ENCODE measurements at places on chromosomes 1 and 21.

DNA sequence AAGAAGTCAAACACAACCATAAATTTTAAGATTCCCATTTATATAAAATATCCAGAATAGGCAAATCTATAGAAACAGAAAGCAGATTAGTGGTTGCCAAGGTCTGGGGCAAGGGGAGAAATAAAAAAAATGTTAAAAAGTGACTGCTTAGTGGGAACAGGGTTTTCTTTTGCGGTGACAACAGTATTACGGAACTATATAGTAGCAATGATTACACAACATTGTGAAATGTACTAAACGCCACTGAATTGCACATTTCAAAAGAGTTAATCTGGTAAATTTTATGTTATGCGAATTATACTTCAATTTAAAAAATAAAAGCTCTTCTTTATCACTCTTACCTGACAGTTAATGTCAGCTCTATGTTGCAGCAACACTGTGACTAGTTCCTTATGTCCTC lies 105.2 kb downstream of the ACBD6 start:
- no peak for DNase-seq

DNA sequence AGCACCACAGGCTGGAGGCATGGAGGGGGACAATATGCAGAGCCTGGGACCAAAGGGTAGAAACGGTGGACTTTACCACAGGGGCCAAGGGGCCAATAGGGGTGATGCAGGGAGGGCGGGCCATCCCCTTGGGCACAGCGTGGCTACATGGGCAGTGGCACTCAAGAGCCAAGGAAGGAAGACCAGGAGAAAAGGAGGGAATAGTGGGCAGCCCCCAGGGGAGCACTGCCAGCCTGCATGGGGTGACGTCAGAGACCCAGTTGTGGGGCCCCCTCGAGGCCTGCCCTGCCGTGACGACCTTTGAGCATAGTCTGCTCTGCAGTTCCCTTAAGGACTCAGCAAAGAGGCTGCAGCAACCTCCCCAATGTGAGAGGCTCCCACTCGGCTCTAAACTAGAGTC lies 95.5 kb upstream of the TMPRSS2 start:
- DNase-seq: no peak

GRCh38 chr1:58456470-58456869 lies 90.1 kb downstream of the OMA1 start:
- no peak for DNase-seq

GRCh38 chr1:219296430-219297355 lies 123.0 kb downstream of the LYPLAL1 start:
- DNase-seq: no peak

GRCh38 chr1:235624721-235625333 lies 24.8 kb downstream of the GNG4 start:
- no peak for DNase-seq
